ENCODE measurements at places on chromosomes 6 and 20.
A peak's percentile ranks its signal among the peaks of the same experiment; 100 is the strongest.

DNA sequence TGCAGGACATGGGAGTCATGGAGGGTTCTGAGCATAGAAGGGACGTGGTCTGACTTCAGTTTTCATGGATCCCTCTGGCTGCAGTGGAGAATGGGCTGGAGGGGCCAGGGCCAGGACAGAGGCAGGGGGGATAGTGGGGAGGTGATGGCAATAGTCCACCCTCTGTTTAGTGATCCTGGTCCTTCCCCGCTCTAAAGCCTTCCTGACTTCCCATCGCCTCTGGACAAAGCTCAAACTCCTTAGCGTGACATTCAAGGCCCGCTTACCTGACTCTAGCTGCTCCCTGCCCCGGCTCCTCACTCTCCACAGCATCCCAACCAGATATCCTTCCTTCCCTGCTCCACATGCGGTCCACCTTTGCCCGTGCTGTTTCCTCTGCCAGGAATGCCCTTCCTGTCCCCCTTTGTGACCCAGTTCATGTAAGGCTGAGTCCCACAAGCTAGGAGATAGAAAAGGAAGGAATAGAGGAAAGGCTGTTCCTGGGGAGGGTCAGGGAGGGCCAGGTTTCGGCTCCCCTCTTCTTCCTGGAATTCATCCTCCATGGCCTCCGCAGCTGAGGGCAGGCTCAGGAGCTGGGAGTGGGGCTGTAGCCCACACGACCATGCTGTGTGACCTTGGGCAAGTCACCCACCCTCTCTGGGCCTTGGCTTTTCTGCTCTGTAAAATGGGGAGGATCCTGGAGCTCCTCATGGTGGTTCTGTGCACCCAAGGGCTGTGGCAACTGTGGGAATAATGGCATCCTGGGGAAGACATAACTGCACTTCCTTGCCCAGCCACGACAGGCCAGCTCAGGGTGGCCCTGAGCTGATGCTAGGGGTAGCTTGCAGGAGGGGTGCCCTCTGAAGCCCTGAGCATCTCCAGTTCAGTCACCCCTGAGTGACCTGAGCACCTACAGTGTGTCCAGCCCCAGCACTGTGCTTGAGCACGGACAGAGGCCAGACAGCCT lies 116.1 kb downstream of the CEBPB start:
- DNase-seq, result no peak

GRCh38 chr6:15810618-15811017 lies 147.8 kb upstream of the DTNBP1 start:
- no peak for DNase-seq

DNA sequence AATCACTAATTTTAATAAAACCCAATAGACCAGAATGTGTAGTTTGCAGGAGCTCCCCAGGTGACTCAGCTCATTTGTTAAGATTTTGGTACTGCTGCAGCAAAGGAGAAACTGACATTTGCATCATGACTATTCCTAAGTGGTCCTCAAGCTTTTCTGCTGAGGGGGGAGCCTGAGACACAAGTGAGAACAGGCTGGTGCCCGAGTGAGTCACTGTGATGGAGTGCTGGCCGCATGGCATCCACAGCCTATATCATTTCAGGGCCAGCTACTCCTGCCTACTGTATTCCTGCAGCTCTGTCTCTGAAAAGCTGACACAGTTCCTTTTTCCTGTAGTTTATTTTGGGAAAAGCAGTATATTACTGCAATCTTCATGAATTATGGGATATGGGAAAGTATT lies 113.7 kb upstream of the ENPP5 start:
- DNase-seq, result no peak

DNA sequence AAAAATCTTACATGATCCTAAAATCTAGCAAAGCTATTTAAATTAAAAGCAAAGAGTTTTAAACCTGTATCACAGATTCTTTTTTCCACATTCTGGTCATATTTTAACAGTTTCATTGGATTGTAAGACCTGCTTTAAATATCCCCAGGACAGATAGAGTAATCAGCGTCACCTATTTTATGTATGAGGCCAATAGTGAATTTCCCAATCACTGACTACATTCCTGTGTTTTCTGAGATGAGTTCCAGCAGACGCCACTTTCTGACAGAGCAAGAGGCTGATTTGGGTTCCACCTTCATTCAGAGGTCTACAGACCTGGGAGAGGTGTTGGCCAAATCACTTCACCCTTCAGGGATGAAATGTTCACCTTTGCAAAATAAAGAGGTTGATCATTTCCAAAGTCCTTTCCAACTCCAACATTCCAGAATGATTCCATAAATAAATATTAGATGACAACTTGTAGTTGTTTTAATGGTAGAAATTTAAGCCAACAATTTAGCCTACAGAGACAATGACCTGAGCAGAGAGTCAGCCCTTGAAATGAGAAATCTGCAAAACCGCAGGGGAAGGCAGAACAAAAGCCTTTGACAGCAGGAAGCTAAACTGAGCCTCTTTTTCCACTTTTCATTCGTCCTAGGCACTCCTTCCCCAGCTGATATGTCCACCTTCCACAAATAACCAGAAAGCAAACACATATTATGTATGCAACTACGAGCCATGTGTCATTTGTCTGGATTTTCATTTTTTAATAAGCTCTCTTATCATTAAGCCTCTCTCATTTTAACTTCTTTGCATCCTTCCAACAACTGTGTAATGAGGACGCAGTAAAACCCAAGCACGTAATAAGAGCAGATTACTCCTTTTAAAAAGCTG lies 105.2 kb downstream of the TFAP2A start:
- DNase-seq, result peak; percentile 10

DNA sequence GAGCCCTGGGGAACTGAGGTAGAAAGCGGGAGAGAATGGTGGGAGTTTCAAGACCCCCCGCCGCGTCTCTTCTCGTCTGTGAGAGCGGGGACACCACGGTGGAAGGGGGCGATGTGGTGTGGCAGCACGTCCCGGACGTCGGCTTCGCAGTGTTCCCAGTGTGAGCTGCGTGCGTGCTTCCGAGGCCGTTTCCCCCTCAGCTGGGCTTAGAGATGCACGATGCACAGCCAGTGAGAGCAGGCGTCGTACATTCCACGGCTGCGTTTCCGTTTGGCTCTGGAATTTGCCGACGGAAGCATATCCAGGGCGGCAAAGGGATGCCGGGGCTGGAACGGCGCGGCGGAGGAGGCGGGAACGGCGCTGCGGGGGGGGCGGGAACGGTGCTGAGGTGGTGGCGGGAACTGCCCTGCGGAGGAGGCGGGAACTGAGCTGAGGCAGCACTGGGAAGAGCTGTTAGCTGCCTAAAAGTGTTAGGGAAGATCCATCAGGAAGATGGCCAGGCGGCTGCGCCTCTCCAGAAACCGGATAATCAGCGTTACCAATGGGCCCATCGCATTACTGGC lies 37.7 kb downstream of the KIF25 start:
- peak; percentile 88 for DNase-seq

DNA sequence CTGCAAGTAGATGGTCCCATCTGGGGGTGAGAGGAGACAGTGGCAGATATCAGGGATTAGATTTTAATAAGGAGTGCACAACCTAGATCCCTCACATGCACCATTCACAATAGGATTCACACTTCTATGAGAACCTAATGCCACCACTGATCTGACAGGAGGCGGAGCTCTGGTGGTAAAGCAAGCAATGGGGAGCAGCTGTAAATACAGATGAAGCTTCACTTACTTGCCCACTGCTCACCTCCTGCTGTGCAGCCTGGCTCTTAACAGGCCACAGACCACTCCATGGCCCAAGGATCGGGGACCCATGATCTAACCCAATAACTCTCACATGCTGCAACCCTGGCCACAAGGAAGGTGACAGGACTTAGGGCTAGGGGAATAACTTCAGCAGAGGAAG lies 75.4 kb downstream of the ZNF133 start:
- peak; percentile 10 for DNase-seq

DNA sequence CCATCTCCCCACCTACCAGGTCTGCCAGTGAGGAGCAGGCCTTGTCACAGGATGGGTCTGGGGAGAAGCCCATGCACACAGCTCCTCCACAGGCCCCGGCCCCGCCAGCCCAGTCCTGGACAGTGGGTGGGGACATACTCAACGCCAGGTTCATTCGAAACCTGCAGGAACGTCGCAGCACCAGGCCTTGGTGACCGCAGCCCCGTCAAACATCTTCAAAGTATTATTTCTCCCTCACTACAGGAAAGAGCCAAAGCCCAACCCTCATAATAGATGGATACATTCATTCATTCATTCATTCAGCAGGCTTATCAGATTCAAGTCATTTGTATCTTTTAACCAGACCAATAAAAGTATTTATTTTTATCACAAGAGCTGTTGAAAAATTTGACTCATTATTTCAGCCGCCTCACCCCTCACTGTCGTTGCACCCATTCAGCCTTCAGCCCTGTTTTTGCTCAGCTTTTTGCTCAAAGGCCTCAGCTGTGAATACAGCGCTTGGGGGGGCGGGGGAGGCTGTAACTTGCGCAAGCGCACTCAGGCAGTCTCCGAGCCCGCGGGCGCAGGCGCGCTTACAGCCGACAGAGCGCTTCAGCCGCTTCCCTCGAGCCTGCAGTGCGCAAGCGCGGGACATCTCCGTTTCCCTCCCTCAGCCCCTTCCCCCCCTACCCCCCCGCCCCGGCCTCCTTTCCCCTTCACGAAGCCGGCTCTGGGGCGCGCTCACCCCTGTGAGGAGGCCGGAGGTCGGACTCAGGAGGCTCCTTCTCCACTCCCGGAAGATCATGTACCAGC lies at the start of gene C6orf136:
TSS of gene C6orf136 (plus strand) at position 684 of the 792 bp plus-strand sequence. CDS start at position 783, 99 bp downstream.
- DNase-seq, result peak; percentile 97

DNA sequence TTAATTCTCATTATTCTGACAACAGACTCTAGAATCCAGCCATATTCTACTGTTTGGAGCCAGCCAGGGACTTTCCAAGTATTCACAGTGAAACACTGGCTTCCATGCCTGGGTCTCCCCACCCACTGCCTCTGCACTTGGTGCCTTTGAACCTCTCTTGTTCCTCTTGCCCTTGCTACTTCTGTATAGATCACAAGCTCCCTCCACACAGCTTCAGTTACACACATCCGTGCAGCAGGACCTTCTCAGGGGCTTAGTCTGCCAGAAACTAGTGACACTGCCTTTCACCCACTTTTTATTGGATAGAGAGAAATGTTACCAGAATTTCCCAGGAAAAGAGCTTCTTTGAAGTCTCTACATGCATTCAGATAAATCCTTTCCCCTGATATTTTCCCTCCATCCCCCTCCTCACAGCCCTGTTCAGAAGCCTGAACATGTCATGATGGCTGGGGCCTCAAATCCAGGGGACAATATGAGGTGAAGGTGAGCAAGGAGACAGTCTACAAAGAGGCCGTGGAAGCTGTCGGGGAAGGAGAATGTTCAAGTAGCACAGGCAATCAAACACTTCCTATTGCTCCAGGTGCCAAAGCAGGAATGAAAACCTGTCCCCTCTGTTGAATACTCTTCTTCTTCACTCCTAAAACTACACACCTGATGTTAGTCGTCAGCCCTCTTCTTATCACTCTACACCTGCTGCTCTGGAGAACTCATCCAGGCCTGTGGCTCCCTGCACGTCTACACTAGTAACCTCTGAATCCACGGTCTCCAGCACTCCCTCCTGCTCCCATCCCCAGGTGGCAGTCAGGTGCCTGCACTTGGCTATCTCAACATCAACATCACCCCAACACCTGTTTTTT lies 20.2 kb upstream of the HLA-DOA start:
- DNase-seq, result no peak

DNA sequence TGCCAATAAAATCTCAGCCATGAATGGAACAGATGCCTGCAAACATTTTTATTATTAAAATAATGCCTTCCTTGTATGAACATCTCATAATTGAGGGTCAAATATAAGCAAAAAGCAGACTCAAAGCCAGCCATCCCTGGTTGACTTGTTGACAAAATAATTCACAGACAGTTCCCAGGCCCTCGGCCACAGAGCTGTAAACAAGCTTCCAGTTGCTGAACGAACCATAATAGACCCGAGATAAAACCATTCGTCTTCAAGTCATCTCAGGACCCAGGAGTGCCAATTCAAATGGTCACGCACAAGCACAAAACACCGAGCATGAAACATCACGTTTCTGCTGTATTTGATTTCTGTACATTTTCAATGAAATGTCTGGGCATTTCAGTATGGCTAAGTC lies 113.3 kb upstream of the CDYL start:
- DNase-seq, result no peak

- no peak for DNase-seq
These were observed 130.9 kb upstream of the PMEPA1 start for GRCh38 chr20:57840504-57841296.

Measured in eye (tissue), 1 donor.